Activated CD4-positive, alpha-beta T cell treated with anti-CD3 and anti-CD28 coated beads, Interleukin-2, amount 10 ng/mL, durations not matched to agents 24 days and 14 days (primary cell): ENCODE measurements at places on chromosomes 7 and 10. TPM values are rescaled to one million over a fixed set of nuclear protein-coding genes. Genes with fewer than 3 reads are reported as not detected.
A peak's percentile ranks its signal among the peaks of the same experiment; 100 is the strongest.

DNA sequence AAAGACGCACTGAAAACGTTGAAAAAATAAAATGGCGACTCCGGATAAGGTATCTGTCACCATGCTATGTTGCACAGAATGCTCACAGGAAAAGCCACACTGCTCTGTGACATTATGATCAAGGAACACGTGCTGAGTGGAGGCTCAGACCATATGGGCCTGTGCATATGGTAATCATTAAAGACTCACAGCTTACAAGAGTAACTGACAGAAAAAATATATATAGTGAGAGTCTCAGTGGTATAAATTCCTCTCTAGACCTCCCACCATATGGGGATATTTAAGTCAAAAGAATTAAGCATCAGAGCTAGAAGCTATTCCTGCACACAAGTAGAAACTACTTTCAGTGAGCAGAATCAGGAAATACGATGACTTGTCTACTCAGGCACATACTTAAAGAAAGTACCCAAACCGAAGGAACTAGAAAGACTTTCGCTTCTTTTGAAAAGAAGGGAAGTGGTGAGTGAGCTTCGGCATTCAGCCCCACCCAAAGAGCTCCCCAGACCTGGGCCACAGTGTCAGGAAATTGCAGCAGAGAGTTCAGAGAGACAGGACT lies 65.1 kb upstream of the MPP7 start:
- no peaks in the 10 kb centered on the region for H3K27me3 ChIP-seq
- H3K27ac ChIP-seq, result peak overlapping the region; percentile 80
- H3K36me3 ChIP-seq, result peaks cover 9% of the 10 kb centered on the region
- DNase-seq, result peak; percentile 91
- peak overlapping the region; percentile 59 for H3K4me3 ChIP-seq

DNA sequence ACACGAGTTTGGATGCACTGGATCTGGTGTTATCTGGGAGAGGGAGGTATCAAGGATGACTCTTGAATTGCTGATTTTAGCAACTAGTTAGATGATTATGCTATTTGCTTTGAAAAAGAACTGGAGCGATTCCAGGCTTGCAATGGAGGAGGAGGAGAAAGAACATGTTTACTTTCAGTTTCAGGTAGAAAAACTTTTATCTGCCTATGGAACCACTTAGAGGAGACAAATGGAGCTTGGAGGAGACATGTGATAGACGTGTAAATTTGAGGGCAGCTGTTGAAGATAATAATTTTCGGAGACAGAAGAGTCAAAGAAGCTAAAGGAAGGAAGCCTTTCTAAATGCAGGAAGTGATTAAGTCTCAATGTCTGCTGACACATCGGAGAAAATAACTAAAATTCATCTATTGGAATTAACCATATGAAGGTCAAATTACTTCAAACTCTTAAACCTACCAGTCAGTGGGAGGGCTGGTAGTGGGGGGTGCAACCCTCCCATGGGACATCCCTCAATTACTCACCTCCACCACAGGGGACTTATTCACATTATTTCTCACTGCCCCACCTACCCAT lies 56.4 kb upstream of the GNAI1 start:
- DNase-seq, result peak; percentile 56
- H3K4me3 ChIP-seq, result peak overlapping the region; percentile 75
- H3K27me3 ChIP-seq, result no peaks in the 10 kb centered on the region
- H3K36me3 ChIP-seq, result no peaks in the 10 kb centered on the region
- H3K4me1 ChIP-seq, result peaks cover 10% of the 10 kb centered on the region
- peak overlapping the region; percentile 55 for H3K27ac ChIP-seq

DNA sequence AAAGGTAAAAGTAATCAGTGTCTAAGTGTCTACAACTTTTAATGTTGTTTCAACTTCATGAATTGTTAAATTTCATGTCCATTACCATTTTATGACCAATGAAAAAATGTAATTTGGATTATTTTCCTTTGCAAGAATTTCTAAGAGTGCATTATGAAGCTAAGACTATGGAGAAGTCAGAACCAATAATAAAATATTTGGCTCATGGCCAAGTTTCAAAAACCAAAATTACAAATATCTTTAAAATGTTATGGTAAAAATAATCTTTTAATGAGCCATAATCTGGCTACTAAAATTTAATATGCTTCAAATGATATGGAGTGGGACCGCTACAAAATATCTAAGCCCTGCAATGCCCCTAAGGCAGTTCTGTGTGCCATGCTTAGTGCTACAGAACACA lies 294.1 kb upstream of the SMIM30 start:
- no peak for DNase-seq
- H3K36me3 ChIP-seq, result no peaks in the 10 kb centered on the region
- H3K27me3 ChIP-seq, result no peaks in the 10 kb centered on the region
- no peak overlapping the region for H3K27ac ChIP-seq
- no peak overlapping the region for H3K4me3 ChIP-seq

GRCh38 chr7:121355574-121355973 lies 26.8 kb downstream of the WNT16 start:
- H3K36me3 ChIP-seq, result peaks cover 52% of the 10 kb centered on the region
- no peaks in the 10 kb centered on the region for H3K27me3 ChIP-seq
- H3K4me1 ChIP-seq, result no peaks in the 10 kb centered on the region
- H3K27ac ChIP-seq, result no peak overlapping the region
- no peak overlapping the region for H3K4me3 ChIP-seq
- DNase-seq, result no peak

GRCh38 chr7:76272851-76273497 lies 29.5 kb upstream of the HSPB1 start:
- H3K4me1 ChIP-seq, result peaks cover 24% of the 10 kb centered on the region
- H3K27ac ChIP-seq, result peak overlapping the region; percentile 68
- DNase-seq, result no peak
- peak overlapping the region; percentile 76 for H3K4me3 ChIP-seq

GRCh38 chr10:119337796-119338432 lies 130.5 kb downstream of the GRK5 start:
- peaks cover 38% of the 10 kb centered on the region for H3K36me3 ChIP-seq
- H3K27ac ChIP-seq, result no peak overlapping the region
- no peaks in the 10 kb centered on the region for H3K27me3 ChIP-seq
- H3K4me3 ChIP-seq, result no peak overlapping the region
- DNase-seq, result no peak
- peaks cover 29% of the 10 kb centered on the region for H3K4me1 ChIP-seq

DNA sequence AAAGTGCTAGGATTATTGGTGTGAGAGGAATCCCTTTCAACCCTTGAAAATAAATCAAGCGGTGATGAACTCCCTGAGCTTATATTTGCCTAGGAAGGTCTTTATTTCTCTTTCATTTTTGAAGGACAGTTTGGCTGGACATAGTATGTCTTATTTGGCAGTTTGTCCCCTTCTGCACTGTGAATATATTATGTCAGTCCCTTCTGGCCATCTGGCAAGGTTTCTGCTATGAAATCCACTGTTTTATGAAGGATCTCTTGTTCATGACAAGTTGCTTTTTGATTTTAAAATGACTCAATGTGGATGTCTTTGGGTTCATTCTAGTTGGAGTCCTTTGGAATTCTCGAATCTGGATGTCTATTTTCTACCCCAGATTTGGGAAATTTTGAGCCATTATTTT lies 21.7 kb upstream of the MCM10 start:
- DNase-seq, result no peak
- H3K4me3 ChIP-seq, result no peak overlapping the region
- H3K27ac ChIP-seq, result no peak overlapping the region
- no peaks in the 10 kb centered on the region for H3K4me1 ChIP-seq

GRCh38 chr10:63720676-63721075 lies 199.5 kb downstream of the REEP3 start:
- peak; percentile 69 for DNase-seq
- H3K36me3 ChIP-seq, result no peaks in the 10 kb centered on the region
- H3K4me1 ChIP-seq, result peaks cover 22% of the 10 kb centered on the region

DNA sequence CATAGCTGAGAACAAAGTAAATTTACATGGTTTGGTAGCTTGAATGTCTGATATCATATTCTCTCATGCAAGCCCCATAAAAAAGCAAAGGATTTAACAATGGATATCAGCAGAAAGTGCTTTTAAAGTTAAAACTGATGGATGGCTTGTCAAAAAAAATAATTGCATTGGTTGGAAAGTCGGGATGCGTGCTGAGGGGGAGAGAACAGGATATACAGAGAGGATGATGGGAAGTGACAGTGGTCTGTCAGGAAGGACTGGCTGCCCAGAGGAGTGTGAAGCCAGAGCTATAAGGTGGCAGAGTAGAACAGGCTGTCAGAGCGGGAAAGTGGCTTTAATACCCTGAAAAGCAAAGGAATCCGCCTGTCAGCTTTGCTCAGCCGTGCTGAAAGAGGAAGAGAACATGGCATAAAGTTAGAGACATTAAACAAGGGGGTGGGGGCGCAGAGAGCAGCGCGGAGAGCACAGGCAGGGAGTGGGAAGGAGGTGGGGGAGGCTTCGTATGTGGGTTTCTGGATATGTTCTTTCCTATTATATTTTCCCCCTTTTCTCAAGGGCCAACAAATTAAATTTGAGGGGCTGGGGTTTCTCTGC lies 493.0 kb downstream of the LRMDA start:
- no peak overlapping the region for H3K27ac ChIP-seq
- H3K4me3 ChIP-seq, result no peak overlapping the region
- no peak for DNase-seq
- no peaks in the 10 kb centered on the region for H3K36me3 ChIP-seq

The NPC1L1 gene
- not detected in 2 replicates for total RNA-seq

DNA sequence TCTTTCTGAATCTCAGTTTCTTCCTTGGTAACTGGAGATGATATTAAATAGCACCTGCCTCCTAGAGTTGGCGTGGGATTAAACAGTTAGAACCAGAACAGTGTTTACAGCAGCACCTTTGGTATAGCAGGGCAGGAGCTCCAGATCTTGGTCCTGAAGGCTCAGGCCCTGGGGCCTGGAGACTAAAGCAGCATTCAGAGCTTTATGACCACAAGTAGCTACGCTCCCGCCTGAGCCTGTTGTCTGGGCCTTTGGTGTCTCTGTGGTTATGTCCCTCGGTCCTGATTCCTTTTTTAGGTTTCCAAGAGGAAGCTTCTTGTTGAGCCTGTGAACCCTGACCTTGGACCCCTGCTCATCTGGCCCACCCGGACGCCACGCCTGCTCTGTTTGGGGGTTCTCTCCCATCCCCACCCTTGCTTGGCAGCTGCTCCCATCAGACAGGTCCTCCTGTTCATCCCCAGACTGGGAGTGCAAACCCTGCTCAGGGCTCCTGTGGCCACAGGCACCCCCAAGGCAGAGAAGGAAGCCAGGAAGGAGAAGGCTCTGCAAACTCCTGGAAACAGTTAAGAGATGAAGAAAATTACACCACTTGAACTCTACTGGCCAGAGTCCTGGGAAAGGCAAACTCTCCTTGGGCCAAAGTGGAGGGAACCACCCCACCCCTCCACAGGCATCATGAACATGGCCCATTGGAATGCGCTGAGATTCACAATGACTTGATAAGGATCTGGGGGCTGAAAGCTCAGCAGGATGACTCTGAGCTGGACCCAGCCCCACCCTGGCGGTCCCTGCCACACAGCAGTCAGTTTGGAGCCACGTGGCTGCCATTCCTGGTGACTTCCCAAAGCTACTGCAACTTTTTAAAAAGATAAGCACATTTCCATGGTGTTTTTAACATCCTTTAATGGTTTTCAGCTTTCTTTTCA lies 50.1 kb upstream of the TMEM72 start:
- no peaks in the 10 kb centered on the region for H3K36me3 ChIP-seq
- no peak overlapping the region for H3K27ac ChIP-seq
- H3K4me3 ChIP-seq, result no peak overlapping the region
- H3K4me1 ChIP-seq, result peaks cover 18% of the 10 kb centered on the region

The MYO3A gene
- total RNA-seq, result not detected in 2 replicates

GRCh38 chr7:96320442-96320841 lies 1.5 kb downstream of the SLC25A13 start:
- peak overlapping the region; percentile 94 for H3K4me3 ChIP-seq
- peak overlapping the region; percentile 98 for H3K27ac ChIP-seq
- H3K36me3 ChIP-seq, result peaks cover 4% of the 10 kb centered on the region

- DNase-seq, result no peak
- no peaks in the 10 kb centered on the region for H3K4me1 ChIP-seq
- peaks cover 6% of the 10 kb centered on the region for H3K27me3 ChIP-seq
- H3K36me3 ChIP-seq, result no peaks in the 10 kb centered on the region
- H3K4me3 ChIP-seq, result no peak overlapping the region
- no peak overlapping the region for H3K27ac ChIP-seq
Measured at GRCh38 chr7:139791316-139791715, 13.5 kb upstream of the HIPK2 start.

The TMEM213 gene
- 0.09 TPM in 1 of 2 replicates, not detected in the other for total RNA-seq

The TUBB8 gene
- not detected in 2 replicates for total RNA-seq
